ENCODE measurements at places on chromosomes 11 and 22. TPM values are rescaled to one million over a fixed set of nuclear protein-coding genes. Genes with fewer than 3 reads are reported as not detected.
A peak's percentile ranks its signal among the peaks of the same experiment; 100 is the strongest.

GRCh38 chr11:11065396-11065795 is 207.5 kb upstream of the ZBED5 start:
- DNase-seq = no peak

The OTOG gene
- not detected for total RNA-seq

DNA sequence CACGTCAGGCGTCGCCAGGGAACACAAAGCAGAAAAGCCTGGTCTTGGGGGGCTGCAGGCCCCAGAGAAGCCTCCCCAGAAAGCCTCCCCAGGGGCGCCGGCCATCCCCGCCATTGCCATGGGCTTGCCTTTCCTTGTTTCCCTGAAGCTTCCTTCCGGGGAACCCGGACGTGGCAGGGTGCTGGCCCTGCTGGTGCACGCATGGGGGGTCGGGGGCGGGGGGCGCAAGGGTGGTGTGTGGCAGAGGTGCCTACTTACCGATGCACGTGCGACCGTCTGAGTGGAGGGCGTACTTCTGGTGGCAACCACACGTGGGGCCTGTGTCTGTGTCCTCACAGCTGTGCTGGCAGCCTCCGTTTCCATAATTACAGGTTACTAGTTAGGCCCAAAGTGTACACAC is 71.0 kb upstream of the TTLL12 start:
- DNase-seq = no peak

DNA sequence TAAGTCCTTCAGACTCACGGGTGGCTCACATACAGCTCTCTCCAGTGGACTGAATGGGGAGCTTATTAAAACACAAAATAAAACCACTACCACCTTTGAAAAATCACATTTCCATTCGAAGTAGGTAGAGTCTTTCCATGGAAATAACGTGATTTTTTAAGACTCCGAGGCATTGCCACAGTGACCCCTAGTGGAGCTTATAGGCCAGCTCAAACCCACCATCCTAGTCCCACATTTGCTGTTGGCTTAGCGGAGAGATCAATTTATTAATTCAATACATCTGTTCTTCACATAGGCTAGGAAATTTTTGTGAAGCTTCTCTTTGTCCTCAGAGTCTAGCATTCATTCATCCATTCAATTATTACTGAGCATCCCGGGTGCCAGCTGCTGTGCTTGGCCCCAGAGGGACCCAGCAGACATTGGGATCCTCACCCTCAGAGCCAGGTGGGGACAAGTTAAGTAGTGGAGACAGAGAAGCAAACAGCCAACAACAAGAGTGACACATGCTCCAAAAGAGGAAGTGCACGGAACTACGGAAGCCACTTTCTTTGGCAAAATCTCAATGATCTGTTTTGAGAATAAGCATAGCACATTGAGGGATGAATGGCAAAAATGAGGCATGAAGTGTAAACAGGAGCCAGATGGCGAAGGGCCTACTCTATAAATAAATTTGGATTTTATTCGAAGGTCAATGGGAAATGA is 10.2 kb upstream of the P4HA3 start:
- DNase-seq = no peak

The TEX54 gene
- total RNA-seq = not detected

GRCh38 chr11:113475160-113475761 is at the start of gene DRD2:
Gene DRD2, minus strand, starts transcription at chr11:113475398. Its CDS starts 50,747 bp downstream, at chr11:113424651.
- DNase-seq = no peak

GRCh38 chr11:117908109-117908895 is 20.9 kb downstream of the TMPRSS13 start:
- DNase-seq = no peak

- DNase-seq = no peak
Observed at GRCh38 chr11:44125598-44125997, 30.1 kb downstream of the EXT2 start.

GRCh38 chr11:1668911-1669473 is 28.0 kb upstream of the KRTAP5-6 start:
- DNase-seq = no peak

GRCh38 chr11:132077416-132077815 is 707.0 kb downstream of the NTM start:
- DNase-seq = no peak

DNA sequence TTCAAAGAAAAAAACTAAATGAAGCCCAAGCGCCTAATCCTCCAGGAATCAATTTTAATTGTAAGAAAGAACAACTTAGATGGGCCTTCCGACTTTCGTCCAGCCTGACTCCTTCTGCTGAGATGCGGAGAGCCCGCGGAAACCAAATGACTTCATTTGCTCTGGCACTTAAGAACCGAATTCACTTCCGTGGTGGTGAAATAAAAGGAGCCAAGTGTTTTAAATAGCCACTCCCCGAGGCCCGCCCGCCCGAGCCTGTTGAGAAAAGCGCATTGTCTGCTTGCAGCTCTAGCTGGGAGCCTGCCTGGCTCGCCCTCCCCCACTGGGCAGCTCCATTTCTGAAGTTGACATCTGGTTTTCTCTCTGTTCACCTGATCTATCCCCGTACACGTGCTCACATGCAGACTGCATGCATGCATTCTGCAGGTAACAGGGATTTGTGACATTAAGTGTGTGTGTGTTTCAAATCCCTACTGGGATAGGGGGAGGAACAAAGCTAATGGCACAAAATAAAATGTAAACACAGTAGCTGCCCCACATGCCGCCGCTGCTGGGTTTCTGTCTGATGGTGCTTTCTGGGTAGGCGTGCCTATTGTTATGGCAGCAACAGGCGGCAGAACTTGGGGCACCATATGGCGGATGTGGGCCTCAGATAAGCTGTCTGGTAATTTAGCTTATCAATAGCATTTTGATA is 6.2 kb downstream of the TEAD1 start:
- DNase-seq = peak; percentile 90

DNA sequence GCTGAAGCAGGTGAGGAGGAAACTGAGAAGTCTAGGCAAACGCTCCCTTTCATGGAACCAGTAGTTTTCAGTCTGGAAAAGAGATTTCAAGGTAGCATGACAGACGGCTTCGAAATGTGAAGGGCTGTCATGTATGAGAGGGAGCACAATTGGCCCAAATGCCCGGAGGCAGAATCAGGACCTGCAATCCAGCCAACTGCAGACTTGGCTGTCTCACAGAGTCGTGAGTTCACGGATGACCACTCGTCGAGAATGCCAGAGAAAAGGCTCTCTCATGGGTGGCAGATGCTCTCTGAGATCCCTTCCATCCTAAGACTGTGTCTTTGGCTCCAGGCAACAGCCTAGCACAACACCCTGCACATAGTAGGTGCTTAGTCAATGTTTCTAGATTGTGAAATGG is 134.8 kb downstream of the DSCAML1 start:
- DNase-seq = no peak

DNA sequence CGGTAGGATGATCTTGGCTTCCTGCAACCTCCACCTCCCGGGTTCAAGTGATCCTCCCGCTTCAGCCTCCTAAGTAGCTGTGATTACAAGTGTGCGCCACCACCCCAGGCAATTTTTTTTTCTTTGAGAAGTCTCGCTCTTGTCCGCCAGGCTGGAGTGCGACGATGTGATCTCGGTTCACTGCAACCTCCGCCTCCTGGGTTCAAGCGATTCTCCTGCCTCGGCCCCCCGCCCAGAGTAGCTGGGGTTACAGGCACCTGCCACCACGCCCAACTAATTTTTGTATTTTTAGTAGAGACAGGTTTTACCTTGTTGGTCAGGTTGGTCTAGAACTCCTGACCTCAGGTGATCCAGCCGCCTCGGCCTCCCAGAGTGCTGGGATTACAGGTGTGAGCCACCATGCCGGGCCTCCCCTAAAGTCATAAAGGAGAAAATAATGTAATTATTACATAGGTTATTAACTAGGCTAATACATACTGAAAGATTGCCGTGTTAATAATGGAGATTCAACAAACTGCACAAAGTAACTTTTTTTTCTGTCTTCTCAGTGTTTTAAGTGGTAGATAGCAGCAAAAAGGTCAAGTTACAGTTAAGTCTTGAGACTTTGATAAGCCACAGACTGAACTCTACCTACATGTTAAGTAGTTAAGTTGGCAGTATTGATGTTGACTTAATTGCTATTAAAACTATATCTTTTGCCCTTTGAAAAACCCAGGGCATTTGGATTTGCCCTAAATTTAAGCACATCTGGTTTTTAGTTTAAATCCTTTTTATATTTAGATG is 3.9 kb downstream of the CAPRIN1 start:
- DNase-seq = no peak

- no peak for DNase-seq
Observed at GRCh38 chr11:92122561-92122960, 102.1 kb upstream of the FAT3 start.

The SMTNL1 gene
- total RNA-seq = not detected

DNA sequence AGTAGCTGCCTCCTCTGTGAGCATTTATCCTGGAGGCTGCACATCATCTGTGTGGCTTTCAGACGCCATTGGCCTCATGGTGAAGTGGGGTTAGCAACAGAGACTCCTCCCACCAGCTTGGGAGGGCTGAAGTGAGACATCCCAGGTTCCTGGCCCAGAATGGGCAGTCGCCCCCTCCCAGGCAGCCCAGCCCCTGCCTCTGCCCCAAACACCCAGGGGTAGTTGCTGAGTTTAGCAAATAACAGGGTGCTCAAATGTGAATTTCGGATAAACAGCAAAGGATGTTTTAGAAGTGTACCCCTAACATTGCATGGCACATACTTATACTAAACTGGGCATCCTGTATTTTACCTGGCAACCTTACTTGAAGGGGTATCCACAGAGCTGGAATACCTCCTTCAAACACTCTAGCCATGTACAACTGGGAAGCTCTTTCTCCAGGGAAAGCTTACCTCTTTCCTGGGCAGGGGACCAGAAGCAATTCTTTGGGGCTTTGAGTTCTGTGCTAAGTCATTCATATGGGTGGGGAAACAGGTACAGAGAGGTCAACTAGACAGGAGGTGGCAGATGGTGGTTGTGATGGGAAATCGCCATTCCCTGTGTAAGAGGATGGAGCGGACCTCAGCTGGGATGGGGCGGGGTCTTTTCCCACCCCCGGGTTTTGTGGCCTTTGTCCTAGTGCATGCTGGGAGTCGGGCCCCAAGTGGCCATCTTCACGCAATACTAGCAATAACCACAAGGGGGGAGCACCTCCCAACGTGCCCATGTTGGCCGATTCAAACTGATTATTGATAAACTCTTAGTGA is 19.3 kb downstream of the MTFP1 start:
- no peak for DNase-seq

The SLC17A6 gene
- total RNA-seq = not detected

DNA sequence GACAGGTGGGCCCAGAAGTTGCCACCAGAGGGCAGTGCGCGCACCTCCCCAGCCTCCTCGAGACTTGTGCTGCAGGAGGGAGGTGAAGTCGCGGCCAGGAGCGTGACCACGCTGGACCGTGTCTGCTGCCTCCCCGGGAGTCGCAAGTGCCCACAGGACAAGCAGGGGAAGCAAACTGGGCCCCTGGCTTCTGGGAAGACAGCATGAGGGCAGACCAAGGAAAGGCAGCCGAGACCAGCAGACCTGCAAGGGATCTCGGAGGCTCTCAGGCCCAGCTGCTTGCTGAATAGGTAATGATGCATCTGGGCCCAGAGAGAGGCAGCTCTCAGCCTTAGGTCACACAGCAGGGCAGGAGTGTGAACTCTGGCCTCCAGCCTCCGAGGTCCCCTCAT is 17.0 kb upstream of the IL2RB start:
- DNase-seq = peak; percentile 60

Data from SJSA1 (cell line).